RKO (cell line): ENCODE measurements at places on chromosomes 5 and 9.

- no peak for DNase-seq
Observed at GRCh38 chr5:16626696-16627264, 10.0 kb upstream of the RETREG1 start.

GRCh38 chr5:59238126-59238902 is 655.2 kb downstream of the PDE4D start:
- DNase-seq: no peak

- DNase-seq: no peak
Observed at GRCh38 chr9:30280229-30280900, 2104.1 kb upstream of the ACO1 start.

DNA sequence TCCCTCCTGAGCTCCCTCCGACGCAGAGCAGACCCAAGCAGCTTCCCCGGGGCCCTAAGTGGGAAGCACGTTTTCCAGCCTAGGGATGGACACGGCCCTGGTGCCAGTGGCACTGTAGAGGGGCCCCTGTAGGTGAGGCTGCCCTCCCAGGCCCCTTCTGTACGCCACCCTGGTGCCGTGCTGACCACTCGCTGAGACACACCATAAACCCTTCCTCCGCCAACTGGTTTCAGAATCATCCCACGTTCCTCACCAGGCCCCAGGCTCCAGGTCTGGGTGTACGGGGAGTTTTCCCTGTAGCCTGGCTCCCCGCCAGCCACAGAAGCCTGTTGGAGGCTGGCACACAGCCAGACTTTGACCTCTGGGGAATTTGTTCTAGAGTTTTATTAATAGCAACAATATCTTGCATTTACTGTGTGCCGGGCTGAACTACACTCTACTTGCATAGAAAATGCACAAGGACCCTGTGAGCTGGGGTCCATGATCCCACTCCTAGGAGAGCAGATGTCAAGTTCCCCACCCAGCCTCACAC is 18.2 kb upstream of the WDR38 start:
- no peak for DNase-seq

DNA sequence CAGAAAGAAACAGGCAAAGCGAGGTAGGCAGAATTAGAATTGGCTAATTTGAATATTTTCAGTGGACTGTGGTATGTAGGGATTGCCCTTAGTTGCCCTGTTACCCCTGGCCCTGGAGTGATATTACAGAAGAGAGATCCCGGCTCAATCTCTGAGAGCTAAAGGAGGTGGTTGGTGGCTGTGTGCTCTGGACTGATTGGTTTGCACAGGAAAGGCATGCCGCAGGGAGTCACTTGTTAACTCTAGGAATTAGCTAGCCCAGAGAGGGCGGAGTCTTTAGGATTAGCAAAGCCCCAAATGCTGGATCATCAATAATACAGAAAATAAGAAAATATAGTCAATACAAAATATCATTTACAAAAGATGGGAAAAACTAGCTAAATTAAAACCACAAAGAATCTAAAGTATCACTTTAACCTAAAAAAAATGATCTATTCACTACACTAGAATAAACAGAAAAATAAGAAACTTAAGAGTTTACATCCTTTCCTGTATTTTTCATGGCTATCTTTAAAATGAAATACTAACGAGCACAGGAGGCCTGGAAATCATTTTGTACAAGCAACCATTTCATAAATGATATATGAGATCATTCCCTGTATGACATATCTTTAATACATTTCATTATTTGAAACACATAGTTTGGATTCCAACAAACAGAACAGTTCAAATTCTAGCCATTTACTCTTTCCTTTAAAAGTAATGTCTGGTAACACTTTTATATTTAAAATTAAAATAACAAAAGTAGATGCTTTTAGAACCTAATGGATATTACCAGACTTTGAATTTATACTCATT is 71.1 kb downstream of the GNAQ start:
- no peak for DNase-seq

DNA sequence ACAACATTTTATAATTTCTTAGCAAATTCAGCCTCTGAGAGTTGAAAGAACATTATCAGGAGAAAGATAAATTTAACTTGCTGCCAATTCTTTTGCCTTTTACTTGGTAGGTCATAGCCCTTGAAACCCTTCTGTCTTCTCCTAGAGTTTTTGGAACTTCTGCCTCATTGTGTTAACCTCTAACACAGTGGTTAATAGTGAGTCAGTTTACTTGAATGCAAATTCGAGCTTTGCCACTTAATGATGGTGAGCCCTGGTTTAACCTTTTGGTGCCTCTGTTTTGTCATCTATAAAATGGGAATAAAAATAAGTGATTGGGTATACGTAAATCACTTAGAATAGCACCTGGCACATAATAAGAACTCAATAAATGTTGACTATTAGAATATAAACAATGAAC is 1.8 kb upstream of the INIP start:
- DNase-seq: no peak

DNA sequence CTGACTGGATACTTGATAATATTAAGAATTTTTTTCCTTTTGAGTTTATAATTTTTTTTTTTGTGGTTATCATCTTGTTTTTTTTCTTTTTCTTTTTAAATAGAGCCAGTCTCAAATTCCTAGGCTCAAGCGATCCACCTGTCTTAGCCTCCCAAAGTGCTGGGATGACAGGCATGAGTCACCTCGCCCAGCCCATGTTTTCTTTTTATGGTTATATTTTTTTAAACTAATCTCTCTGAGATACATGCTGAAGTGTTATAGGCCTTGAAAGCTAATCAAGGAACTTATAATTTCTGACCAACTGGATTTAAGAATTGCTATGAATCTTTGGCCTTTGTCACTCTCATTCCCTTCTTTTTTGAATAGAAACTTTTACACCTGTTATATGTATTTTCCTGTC is 6.8 kb upstream of the AMACR start:
- DNase-seq: no peak

DNA sequence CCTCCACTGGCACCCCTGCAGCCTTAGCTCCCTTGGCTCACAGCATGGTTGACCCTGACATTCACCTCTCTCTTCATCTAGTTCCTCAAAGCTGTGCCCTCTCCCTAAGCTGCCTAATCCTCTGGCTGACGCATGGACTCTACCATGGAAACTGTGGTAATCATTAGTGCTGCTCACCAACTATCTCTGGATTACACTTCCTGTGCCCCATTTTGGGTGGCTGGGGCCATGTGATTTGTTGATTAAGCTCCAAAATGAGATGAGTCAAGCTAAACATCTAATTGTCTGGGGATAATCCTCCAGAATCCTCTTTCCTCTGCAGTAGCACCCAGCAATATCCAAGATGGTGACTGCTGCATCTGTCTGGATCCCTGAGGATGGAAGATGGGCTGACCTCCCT is 264.4 kb downstream of the SH3GL2 start:
- no peak for DNase-seq

- peak; percentile 59 for DNase-seq
Observed at GRCh38 chr5:157820593-157821252, 38.2 kb downstream of the CLINT1 start.

DNA sequence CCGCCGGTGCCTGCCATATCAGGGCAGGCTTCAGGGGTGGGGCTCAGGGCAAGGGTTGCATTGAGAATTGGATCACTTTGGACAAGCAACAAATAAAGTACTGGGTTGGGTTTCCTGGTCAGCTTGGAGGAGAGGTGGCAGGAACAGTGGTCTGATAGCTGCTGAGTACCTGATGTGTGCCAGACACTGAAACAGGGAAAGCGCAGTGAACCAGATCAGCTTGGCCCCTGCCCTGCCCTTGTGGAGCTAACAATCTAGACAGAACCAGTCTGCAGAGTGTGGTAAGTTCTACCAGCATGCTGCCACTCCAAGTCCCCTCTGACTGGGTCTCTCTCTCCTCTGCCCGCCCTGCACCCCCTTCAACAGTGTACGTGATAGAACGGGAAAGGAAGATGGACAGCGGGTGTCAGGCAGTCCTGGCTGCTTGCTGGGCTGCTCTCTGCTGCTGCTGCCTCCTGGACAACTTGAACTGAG is 53.4 kb downstream of the CYSTM1 start:
- DNase-seq: no peak

GRCh38 chr9:37200433-37201005 is 80.1 kb downstream of the ZCCHC7 start:
- peak; percentile 41 for DNase-seq

GRCh38 chr5:55421074-55421529 is 113.3 kb downstream of the MTREX start:
- DNase-seq: peak; percentile 39

- DNase-seq: no peak
Observed at GRCh38 chr5:50717651-50718050, 51.2 kb downstream of the PARP8 start.

DNA sequence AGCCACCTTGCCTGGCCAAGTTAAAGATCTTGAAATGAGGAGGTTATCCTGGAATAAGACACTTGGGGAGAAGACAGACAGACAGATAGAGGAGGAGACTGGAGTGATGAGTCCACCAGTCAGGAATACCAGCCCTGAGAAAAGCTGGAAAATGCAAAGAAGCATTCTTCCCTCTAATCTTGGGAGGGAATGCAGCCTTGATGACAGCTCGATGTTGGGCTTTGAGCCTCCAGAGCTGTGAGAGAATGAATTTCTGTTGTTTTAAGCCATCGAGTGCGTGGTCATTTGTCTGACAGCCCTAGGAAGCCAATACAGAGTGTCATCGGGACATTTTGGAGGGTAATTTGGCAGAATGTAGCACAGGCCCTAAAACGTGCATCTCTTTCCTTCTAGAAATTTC is 199.1 kb upstream of the IER5L start:
- no peak for DNase-seq

DNA sequence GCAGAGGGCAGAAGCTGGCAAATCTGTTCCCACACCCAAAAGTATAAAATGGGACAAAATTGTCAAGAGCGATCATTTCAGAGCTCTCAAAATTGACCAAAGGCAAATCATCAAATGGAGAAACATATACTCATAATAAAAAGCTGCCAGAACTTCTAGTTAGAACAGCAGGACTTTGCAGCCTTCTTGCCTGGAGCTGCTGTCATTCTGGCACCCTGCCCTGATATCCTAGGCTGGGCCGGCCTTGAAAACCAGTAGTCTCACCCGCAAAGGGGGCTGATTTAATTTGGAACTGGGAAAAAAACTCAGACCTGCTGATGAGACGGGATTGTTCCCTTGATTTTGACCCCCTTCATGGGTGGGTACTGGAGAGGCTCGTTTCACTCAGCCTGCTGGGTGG is 18.5 kb downstream of the OR2V1 start:
- no peak for DNase-seq

GRCh38 chr9:134560654-134561053 is 80.9 kb upstream of the COL5A1 start:
- DNase-seq: no peak

- DNase-seq: no peak
Observed at GRCh38 chr5:36281626-36282025, 20.1 kb downstream of the RANBP3L start.

- DNase-seq: no peak
Observed at GRCh38 chr5:33065131-33065530, 354.0 kb downstream of the NPR3 start.

- no peak for DNase-seq
Observed at GRCh38 chr5:74402553-74402952, 238.0 kb downstream of the ENC1 start.

DNA sequence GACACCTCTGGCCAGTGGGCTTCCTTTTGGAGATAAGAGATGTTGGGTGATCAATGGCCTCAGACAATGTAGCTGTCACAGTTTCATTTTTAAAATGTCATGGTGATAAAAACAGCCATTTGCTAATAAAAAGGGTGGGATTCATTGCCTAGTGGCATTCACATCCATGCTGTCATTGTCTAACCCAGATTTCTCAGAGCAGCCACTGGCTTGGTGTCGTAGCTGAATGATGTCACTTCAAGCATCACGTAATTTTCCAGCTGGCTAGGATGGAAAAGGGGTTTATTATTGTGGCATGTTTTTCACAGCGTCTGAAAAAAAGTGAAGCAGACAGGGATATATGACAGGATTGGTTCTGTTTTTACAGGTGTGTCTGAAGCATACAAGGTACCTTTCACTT is 184.7 kb downstream of the AOPEP start:
- DNase-seq: no peak

DNA sequence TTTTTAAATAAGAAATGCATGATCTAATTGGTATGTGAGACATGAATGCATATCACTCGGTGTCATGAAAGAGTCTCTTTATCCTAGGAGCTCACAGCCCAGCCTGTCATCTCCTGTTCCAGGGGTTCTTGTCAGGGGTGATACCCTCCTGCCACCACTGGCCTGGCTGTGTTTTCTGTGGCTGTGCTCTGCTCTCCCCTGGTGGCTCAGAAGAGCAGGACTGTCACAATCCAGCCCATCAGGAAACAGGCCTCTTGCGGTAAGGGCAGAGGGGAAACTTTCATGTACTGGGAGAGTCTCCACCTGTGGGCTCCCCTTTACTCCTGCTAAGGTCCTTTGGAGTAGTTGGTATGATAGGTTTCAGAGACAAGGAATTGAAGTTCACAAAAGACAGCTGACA is 240.2 kb upstream of the GLRA1 start:
- no peak for DNase-seq

DNA sequence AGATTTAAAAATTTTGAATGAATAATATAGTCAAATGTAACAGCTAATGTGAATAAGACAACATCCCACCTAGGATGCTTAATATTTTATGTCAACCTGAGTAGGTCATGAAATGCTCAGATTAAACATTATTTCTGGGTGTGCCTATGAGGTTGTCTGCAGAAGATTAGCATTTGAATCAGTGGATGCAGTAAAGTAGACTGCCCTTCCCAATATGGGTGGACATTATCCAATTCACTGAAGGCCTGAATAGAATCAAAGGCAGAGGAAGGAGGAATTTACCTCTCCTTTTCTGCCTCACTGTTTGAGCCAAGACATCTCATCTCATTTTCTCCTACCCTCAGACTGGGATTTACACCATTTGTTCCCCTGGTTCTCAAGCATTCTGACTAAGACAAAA is 1582.3 kb downstream of the EFNA5 start:
- DNase-seq: no peak

- no peak for DNase-seq
Observed at GRCh38 chr9:83623679-83624076, 735 bp downstream of the IDNK start.

DNA sequence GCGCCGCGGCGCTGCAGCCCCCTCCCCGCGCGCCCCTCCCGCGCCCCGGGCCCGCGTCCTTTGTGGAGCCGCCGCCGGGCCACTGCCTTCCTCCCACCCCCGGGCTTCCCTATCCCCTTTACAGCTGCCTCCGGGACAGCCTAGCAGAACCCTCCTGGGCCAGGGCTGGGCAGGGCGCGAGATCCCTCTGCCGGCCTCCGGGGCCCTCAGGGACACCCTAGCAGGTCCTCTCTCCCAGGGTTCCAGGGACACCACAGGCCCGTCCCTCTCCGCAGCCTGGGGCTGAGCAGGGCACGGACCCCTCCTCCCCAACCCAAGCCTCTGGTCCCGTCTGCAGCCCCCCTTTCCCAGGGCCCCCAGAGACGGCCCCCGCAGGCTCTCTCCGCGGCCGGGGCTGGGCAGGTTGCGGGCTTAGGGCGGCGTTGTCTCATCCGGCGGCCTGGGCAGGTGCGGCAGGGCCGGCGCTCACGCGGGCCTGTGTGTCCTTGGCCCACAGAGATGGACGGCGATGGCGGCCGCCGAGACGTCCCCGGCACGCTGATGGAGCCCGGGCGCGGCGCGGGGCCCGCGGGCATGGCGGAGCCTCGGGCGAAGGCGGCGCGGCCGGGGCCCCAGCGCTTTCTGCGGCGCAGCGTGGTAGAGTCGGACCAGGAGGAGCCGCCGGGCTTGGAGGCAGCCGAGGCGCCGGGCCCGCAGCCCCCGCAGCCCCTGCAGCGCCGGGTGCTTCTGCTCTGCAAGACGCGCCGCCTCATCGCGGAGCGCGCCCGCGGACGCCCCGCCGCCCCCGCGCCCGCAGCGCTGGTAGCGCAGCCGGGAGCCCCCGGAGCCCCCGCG is 710 bp downstream of the WNK2 start:
- DNase-seq: peak; percentile 40

GRCh38 chr5:135598691-135599395 is 20.1 kb upstream of the CXCL14 start:
- no peak for DNase-seq

- DNase-seq: no peak
Observed at GRCh38 chr9:6549106-6549800, 96.3 kb downstream of the GLDC start.
